Activated CD4-positive, alpha-beta T cell treated with anti-CD3 and anti-CD28 coated beads for 36 hours (primary cell): ENCODE measurements at places on chromosomes 5 and 9. TPM values are rescaled to one million over a fixed set of nuclear protein-coding genes. Genes with fewer than 3 reads are reported as not detected.

The PLPP6 gene
- 4.3 TPM for total RNA-seq

The CCDC183 gene
- total RNA-seq = 0.47 TPM

- no peaks in the 10 kb centered on the region for H3K4me1 ChIP-seq
- H3K4me3 ChIP-seq = no peak overlapping the region
- DNase-seq = no peak
- peaks cover 6% of the 10 kb centered on the region for H3K27me3 ChIP-seq
- H3K36me3 ChIP-seq = no peaks in the 10 kb centered on the region
These were observed 145.0 kb upstream of the COL5A1 start for GRCh38 chr9:134496413-134497282.

GRCh38 chr5:181028032-181028819, 11.8 kb upstream of the BTNL9 start:
- H3K27me3 ChIP-seq = peaks cover 28% of the 10 kb centered on the region
- no peak overlapping the region for H3K4me3 ChIP-seq
- no peaks in the 10 kb centered on the region for H3K4me1 ChIP-seq
- DNase-seq = no peak

DNA sequence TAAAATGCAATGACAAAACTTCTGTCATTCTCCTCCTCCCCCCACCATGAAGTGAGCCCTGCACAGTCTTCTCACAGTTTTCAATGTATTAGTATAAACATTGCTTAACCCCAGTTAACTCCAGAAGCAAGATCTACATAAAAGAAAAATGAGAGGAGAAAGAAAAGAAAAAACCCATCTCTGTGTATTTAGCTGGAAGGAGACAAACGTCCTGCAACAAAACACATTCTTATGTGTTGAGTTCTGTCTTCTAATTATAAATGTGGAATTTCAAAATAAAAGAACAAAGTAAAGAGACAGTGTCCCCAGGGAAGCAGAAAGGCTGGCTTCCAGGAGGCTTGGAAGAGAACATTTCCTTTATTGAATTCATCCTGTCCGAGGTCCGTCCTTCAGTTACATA, 491.9 kb upstream of the TUSC1 start:
- H3K4me1 ChIP-seq = no peaks in the 10 kb centered on the region
- no peaks in the 10 kb centered on the region for H3K36me3 ChIP-seq
- H3K27me3 ChIP-seq = no peaks in the 10 kb centered on the region
- H3K4me3 ChIP-seq = no peak overlapping the region
- no peak for DNase-seq
